Endothelial cell (in vitro differentiated cells): ENCODE measurements at places on chromosomes 7 and 10.

DNA sequence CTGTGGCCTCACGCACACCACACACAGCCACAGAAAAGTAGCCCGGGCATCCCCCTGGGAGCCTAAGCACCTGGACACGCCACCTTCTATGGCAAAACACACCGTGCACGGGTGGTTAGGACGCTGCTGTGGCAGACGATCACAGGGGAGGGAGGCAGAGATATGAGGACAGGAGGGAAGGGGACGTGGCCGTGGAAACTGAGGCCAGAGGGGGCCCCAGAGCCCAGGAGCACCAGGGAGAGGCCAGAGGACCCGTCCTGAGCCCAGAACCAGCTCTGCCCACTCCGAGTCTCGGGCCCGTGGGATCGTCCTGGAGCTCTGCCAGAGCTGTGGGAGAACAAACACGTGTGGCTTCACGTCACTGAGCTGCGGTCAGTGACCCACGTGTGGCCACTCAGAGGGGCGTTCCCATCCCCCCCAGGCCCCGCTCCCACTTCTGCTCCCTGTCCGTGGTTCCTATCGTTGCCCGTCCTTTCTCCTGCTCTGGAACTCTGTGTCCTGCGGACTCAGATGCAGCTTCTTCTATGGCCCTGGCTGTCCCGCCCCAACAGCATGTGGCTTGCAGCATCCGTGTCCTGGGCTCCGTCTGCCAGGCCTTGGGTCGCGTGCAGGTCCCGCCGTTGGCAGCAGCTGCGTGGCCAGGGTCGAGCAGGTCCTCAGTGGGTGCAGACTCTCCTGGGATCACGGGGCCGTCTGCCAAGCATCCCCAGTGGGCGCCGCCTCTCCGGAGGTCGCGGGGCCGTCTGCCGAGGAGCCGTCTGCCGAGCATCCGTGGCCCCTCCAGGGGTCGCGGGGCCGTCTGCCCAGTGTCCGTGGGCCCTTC lies 31.0 kb downstream of the GET4 start:
- no peak for DNase-seq

- DNase-seq, result no peak
These were observed 2.1 kb upstream of the SAMD9L start for GRCh38 chr7:93150200-93150835.

DNA sequence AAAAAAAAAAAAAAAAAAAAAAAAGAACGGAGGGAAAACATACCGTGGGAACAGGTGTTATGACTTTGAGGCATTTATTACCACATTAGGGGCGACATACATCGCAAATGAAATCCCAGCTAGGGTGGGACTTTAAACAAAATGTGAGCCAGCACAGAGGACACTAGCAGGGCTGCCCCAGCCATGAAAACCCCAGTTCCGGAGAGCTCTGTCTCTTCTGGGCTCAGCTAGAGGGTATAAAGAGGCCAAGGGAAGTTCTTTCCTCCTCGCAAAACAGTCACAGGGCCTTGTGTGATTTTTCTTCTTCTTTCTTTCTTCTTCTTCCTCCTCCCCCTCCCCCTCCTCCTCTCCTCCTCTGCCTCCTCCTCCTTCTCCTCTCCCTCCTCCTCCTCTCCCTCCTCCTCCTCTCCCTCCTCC lies 59.9 kb upstream of the ECHDC3 start:
- no peak for DNase-seq

- no peak for DNase-seq
These were observed 3.7 kb downstream of the PLPP4 start for GRCh38 chr10:120460776-120461175.

DNA sequence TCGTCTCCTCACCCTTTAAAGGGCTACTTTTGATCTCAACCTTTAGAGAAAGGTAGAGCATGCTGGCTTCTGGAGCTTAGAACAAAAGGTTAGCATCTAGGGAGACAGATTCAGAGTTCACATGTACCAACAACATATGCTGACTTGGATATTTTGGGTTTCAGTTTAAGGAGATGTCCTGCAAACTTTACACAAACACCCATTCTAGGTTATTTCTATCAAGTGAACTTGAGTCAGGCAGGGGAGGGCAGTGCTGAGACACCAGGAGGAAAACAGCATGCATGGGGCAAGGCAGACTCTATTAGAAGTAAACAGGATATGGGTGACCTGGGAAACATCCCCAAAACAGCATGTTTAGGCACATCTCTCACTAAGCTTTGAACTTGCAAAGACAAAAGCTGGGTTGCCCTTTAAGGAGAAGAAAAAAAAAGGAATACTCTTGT lies 43.8 kb downstream of the ARL4A start:
- no peak for DNase-seq

- no peak for DNase-seq
These were observed 85.2 kb upstream of the SEMA3C start for GRCh38 chr7:81004098-81004497.

- DNase-seq, result peak; percentile 35
These were observed 14.7 kb downstream of the CDNF start for GRCh38 chr10:14822879-14823755.

GRCh38 chr10:126331101-126331500 lies 57.2 kb downstream of the ADAM12 start:
- DNase-seq, result no peak

DNA sequence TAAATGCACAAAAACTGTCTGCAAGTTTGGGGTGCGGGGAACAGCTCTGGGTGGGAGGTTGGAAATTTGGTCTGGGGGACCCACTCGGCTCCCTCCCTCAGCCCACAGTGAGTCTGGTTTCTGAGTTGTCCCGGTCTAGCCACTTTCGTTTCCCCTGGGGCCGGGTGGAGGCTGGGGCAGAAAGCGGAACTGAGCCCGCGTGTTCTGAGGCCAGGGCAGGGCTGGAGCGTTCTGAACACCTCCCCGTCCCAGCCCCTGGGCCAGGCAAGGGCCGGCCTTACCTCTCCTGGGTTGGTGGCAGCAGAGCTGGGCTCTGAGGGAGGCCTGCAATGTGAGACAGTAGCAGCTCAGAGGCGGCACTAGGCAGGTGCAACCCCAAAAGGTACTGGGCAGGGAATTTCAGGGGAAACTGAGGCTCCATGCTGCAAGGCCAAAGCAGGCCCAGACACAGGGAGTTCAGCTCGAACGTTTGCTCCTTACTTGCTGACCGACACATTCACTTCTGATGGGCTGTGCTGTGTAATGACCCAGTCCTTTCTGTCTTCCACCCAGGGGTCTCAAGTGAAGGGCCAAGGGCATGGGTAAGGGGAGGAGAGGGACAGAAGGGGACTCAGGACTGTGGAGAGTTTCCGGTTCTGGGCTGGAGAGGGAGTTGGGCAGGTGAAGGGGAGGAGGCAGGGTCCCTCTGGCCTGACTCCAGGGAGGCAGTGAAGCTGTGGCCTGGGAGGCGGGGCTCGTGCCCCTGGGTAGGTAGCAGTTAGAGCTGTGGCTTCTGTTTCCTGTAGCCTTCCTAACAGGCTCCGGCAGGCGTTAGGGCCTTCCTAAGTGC lies 3.0 kb downstream of the IRF5 start:
- DNase-seq, result no peak

DNA sequence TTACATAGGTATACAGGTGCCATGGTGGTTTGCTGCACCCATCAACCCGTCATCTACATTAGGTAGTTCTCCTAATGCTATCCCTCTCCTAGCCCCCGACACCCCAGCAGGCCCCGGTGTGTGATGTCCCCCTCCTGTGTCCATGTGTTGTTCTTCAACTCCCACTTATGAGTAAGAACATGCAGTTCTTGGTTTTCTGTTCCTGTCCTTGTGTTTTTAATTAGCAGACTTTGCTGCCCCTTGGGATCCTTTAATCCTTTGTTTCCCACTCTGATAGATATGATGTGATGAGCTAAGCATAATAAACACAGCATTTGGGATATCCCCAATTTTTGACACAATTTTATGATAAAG lies 71.1 kb upstream of the PALS2 start:
- DNase-seq, result no peak

GRCh38 chr7:94056796-94057207 lies 52.6 kb upstream of the BET1 start:
- no peak for DNase-seq

- DNase-seq, result no peak
These were observed 90.8 kb downstream of the KIAA1217 start for GRCh38 chr10:24299578-24300260.

DNA sequence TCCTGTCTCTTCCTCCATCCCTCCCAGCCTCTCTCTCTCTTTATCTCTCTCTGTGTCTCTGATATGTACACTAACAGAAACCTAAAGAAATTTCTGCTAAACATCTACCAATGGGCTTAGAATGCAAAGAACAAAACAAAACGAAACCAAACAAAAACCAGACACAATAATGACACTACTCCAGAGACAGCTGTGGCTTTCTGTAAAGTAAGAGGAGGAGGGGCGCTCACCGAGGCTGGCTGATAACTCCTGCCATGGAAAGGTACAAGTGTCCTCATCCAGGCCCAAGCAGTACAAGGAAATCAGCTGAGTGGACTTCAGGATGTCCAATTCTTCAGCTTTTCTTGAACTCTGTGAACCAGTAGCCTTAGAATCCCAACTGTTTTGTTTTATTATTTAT lies 70.4 kb upstream of the FZD8 start:
- DNase-seq, result no peak

- DNase-seq, result peak; percentile 99
These were observed 35.6 kb upstream of the SPDYE3 start for GRCh38 chr7:100271716-100272537.

- no peak for DNase-seq
These were observed 233.5 kb upstream of the KIAA1217 start for GRCh38 chr10:23975431-23975830.

GRCh38 chr10:27743877-27744801 lies 1.5 kb downstream of the MKX start:
- DNase-seq, result peak; percentile 54

GRCh38 chr7:18675579-18675978 lies 180.0 kb downstream of the HDAC9 start:
- DNase-seq, result no peak

DNA sequence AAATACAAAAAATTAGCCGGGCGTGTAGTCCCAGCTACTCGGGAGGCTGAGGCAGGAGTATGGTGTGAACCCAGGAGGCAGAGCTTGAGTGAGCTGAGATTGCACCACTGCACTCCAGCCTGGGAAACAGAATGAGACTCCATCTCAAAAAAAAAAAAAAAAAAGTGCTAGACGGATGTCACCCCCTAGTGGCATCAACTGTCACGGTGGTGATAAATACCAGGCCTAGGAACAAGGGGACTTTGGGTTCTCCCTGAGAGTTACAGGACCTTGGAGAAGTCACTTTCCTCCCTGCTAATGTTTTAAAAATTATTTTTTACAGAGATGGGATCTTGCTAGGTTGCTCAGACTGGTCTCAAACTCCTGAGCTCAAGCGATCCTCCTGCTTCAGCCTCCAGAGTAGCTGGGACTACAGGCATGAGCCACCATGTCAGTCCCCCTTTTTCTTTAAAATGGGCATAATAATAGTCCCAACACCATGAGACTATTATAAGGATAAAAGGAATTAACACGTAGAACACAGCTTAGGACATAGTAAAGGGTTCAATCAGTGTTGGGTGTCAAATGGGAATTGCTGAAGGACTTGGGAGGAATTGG lies 2.6 kb upstream of the TMEM130 start:
- DNase-seq, result no peak

DNA sequence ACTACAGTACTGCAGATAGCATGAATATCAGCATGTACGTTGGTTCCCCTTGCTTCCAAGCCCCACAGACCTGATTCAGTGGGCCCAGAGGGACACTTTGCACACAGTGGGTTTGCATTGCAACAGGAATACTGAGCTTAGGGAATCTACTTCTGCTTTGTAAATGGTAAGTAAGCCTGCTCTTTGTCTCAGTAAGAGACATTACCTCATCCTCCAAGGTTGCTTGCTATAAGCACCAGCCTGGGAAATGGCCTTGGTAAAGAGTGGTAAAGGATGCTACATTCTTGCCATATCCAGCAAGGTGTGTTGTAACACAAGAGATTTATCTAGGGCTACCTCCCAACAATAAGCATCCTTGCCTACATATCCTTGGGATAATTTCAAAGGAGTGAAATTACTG lies 730.5 kb downstream of the INHBA start:
- no peak for DNase-seq

GRCh38 chr10:92404612-92405418 lies 113.8 kb downstream of the MARCHF5 start:
- no peak for DNase-seq

GRCh38 chr10:3136336-3136735 lies 36.2 kb downstream of the PITRM1 start:
- no peak for DNase-seq

GRCh38 chr7:151063212-151063561 lies 3.8 kb downstream of the SLC4A2 start:
- no peak for DNase-seq

DNA sequence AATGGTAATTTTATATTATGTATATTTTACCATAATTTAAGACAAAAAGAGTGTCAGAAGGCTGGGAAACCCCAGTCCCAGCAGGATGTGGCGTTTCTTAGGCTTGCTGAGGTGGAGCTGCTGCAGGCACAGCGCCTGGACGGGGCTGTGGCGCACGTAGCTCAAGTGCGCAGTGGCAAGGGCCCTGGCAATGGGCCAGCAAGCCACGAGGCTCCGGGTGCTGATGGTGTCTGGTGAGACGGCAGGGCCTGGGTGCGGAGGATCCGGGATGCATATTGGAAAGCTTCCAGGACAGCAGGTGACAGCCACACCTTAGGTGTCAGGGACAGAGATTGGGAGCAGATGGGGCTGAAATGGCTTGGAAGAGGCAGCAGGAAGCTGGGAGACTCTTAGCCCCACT lies 37.2 kb downstream of the CLEC2L start:
- DNase-seq, result no peak

DNA sequence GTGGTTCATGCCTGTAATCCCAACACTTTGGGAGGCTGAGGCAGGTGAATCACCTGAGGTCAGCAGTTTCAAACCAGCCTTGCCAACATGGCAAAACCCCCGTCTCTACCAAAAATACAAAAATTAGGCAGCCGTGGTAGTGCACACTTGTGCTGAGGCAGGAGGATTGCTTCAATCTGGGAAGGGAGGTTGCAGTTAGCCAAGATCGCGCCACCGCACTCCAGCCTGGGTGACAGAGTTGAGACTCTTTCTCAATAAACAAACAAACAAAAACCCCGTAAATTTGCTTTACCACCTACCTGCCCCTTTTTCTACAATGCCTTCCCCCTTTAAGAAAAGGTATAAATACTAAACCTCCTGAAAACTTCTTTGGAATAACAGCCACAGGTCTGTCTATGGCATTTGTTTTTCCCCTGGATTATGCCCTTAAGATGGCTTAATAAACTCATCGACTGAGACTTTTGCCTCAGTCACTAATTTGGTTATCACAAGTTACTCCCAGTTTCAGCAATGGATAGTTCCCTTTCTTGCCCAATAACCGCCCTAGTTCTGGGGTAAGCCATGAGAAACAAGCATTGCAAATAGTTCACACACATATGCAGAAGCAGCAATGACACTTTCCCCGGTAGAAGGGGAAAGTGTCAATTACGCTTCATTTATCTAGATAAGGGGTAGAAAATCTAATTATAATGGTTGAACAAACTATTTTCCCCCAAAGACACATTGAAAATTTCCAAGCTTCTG lies 52.8 kb upstream of the SVIL start:
- DNase-seq, result no peak
